ENCODE measurements at places on chromosomes 6 and 20.

DNA sequence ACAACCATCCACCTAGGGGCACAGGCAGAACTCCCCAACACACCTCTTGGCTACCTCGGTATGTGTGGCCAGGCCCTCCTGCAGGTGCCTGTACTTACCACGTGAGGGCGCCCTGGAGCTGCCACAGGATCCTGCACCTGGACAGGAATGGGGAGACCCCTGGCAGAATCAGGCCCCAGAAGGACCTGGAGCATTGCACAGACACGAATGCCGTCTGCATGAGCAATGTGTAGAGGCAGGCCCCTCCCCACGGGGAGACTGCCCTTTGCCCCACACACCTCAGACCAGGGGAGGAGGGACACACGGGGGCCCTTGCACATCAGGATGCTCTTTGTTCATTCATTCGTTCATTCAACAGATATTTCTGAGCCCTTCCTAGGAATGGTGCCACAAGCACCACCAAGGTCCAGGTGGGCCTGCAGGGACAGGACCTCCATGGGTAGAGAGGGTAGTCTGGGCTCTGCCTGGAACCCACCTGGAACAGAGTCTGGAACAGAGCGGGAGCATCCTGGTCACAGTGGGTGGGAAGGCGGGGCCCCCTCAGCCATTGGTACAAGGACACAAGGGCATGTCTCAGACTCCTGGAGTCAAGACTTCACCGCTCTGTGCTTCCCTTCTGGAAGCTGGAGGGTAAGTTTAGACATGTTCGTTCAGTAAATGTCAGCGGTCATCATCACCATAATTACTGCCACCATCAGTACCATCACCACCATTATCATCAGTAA, 32.3 kb downstream of the YTHDF1 start:
- DNase-seq: peak; percentile 20

DNA sequence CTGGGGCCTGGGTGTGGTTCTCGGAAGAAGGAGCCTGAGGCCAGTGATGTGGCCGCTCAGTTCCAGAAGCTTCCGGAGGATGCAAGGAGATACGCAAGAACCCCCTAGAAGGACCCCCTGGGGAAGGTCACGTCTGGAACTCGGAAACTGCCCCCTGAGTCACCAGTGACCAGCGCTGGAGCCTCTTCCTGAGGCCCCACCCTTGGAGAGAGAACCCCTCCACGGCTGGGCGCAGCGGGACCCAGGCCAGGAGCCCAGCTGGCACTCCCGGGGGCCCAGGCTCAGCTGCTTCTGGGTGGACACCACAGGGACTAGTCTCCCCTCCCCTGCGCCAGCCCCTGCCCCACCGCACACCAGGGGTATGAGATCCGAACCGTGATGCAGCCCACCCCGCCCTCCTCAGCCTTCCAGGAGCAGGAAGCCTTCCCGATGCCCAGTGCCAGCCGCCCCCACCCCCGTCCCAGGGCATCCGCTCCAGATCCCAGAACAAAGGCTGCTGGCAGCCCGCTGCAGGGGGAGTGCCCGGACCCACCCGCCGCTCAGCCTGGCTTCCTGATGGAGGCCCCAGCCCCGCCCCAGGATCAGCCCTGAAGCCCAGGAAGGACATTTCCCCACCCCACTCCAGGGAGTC, 7.5 kb downstream of the LAMA5 start:
- DNase-seq: peak; percentile 54

DNA sequence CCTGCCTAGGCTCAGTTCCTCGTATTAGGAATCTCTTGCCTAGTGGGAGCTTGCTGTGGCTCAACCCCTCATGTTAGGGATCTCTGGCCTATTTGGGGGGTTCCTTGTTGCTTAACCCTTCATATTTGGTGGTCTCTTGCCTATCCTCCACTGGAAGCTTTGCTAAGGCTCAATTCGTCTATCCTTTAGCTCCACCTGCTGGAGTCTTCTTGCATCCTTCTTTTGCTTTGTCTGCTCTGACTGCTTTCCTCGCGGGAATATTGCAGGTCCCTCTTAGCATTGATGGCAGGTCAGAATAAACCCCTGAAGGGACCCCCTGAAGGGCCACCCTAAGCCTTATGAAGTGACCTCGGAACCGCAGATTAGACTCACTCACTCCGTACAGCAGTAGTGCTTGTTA, 203.0 kb upstream of the TBX18 start:
- DNase-seq: peak; percentile 49

DNA sequence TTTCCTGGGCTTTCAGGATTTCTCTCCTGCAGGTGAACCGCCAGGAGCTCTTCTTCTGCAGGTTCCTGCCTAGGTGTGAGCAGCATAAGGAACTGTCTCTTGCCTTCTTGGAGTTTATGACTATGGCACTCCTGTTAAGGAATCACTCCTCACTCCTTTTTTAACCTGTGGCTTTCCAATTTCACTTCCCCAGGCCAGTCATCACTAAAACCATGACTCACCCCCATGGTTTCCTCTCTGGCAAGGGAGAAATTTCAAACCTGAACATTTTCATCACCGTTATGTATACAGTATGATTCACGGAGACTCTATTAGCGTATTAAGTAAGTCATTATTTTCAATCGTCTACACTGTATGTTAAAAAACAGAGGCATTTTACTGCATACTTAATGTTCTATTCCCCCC, 78.2 kb upstream of the ARID1B start:
- peak; percentile 90 for DNase-seq

- DNase-seq: peak; percentile 10
Observed at GRCh38 chr20:3311623-3312022, 72.6 kb upstream of the SLC4A11 start.

- DNase-seq: no peak
Observed at GRCh38 chr6:88246654-88247053, 80.5 kb upstream of the CNR1 start.

GRCh38 chr6:17662585-17662984, 44.1 kb downstream of the NUP153 start:
- DNase-seq: no peak

DNA sequence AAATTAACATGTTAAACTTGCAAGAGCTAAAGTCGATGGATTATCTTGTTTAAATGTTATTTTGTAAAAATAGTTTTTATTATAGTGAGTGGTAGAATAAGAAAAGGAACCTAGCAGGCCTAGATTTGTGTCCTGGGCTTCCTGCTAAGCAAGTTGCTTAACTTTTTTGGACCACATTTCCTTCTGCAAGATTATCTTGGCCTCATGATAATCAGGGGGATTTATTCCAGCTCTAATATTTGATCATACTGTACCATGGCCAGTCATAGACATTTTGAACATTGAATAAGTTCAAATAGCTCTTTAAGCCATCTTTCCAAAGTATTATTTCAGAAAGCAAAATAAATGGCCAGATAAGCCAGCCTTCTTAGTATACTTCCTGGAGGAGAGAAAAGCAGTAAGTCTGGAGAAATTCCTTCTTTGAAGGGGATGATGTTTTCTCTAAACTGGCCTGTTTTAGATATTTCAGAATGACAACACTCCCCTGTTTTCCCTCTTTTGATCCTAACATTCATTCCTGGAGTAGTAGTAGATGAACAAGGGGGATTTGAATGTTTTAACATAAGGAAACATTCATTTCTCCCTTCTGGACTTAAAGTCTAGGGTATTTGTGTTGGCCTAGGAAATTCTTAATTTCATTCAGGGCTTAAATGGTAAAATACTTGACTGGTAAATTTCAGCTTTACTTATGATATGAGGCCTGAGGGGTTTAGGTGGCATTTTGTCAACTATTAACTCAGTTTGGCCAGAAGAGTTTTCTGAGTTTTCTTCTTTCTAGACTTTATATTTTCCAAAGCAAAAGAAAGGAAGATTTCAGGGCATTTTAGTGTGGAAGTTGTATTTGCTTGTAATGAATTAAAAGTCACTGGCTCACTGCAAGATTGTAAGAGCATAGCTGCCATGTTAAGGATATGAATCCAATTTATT, 108.8 kb upstream of the SCGN start:
- DNase-seq: no peak

- DNase-seq: peak; percentile 11
Observed at GRCh38 chr20:7702141-7702540, 238.1 kb downstream of the HAO1 start.

GRCh38 chr6:3584606-3585005, 127.8 kb upstream of the SLC22A23 start:
- DNase-seq: peak; percentile 46

GRCh38 chr20:13029687-13030375, 21.1 kb downstream of the SPTLC3 start:
- DNase-seq: peak; percentile 73

- DNase-seq: no peak
Observed at GRCh38 chr20:34582911-34583310, 24.4 kb downstream of the MAP1LC3A start.

GRCh38 chr20:37852666-37853065, 50.3 kb upstream of the VSTM2L start:
- peak; percentile 3 for DNase-seq

DNA sequence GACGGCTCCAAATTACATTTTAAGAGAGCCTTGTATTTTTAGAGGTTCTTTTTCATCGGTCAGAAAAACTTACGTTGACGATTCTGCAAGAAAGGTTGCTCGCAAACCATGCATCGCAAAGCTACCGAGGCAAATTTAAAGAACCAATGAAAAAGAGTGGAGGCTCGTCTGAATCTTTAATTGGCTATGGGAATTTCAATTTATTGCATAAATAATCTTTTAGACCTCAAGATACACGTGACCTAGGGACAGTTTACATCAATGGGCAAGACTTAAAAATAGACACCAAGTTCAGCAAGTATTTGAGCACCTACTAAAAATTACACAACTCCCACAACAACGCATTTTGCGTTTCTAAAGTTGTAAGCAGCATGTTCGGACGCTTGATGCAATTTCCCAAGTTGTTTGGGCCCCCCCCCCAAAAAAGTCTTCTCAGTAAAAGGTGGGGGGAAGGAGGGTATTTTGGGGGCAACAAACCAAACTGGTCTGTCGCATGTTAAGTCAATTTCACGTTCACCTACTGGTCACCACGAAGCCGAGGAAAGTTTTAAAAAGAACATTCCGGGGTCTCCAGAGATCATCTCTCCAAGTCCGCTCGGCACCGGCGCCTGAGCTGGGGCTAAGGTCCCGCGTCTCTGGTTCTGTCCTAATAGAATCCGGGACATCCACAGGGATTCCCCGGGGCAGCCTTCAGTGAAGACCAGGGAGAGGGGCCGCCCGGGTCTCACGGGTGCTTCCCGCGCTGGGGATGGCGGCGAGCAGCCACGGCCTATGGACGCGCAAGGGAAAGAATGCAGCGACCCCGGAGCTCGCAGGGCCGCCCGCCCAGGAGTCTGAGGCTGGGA, 851 bp downstream of the SNX5 start:
- peak; percentile 75 for DNase-seq

DNA sequence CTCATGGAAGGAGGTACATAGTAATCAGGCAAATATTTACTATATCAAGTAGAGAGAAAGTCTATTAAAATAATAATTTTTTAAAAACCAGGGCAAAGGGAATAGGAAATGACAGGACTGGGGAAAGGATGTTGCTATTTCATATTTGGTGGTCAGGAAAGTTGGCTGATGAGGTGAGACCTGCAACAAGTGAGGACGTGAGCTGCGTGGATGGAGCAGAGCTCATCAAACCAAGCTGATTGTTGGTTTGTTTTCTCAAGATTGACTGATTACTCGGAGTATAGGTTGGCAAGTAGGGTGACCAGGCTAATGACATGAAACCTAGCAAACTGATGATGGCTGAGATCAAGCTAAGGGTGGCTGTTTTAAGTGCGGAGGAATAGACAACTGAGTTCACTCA, 6.0 kb downstream of the GJA1 start:
- no peak for DNase-seq

- DNase-seq: no peak
Observed at GRCh38 chr6:167674486-167674885, 152.2 kb upstream of the AFDN start.

GRCh38 chr20:40565001-40565681, 123.9 kb downstream of the MAFB start:
- DNase-seq: peak; percentile 77

DNA sequence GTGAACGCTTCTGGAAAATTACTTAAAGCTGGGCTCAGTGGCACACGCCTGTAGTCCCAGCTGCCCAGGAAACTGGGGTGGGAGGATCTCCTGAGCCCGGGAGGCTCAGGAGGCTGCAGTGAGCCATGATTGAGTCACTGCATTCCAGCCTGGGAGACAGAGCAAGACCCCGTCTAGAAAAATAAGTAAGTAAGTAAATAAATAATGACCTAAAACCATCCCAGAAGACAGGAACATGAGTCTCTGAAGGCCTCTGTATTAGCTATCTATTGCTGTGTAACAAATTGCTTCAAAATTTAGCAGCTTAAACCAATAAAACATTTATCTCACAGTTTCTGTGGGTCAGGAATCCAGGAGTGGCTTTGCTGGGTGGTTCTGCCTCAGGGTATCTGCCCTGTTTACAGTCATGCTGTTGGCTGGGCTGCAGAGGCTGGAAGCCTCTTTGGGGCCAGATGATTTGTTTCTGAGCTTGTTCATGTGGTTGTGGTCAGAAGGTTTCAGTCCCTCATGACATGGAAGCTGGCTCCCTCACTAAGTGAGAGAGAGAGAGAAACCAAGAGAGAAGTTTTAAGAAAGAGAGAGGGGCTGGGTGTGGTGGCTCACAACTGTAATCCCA, 48.4 kb upstream of the NCOA3 start:
- peak; percentile 93 for DNase-seq

DNA sequence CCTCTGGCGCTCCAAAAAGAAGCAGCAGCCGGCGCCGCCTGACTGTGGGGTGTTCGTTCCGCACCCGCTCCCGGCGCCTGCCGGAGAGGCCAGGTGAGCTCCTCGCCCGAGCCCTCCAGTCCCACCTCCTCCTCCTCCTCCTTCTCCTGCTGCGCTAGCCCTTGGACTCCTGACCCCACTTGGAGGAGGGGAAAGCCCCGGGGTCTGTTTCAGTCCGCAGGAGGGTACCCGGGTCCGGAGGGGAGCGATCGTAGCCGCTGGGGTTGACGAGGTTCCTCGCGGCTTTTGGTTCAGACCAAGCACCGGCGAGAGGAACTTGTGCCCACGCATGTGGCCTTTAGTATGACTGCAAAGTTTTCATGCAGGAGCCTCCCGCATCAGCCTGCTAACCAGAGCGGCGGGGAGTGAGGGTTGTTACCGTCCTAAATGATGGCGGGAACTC, 493 bp downstream of the CRYBG1 start:
- DNase-seq: no peak

DNA sequence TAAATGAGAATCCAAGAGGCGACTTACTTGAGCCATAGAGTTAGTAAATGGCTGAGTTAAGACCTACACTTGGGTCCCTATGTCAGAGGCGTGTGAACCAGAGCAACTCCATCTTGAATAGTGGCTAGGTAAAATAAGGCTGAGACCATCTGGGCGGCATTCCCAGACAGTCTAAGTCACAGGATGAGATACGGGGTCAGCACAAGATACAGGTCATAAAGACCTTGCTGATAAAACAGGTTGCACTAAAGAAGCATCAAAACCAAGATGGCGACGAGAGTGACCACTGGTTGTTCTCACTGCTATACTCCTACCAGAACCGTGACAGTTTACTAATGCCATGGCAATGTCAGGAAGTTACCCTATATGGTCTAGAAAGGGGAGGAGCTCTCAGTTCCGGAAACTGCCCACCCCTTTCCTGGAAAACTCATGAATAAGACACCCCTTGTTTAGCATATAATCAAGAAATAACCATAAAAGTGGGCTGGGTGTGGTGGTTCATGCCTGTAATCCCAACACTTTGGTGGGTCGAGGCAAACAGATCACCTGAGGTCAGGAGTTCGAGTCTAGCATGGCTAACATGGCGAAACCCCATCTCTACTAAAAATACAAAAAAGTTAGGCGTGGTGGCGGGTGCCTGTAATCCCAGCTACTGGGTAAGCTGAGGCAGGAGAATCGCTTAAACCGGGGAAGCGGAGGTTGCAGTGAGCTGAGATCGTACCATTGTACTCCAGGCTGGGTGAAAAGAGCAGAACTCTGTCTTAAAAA, 43.9 kb upstream of the EEF1A1 start:
- DNase-seq: no peak

GRCh38 chr20:15653396-15654207, 919.6 kb downstream of the KIF16B start:
- no peak for DNase-seq

- no peak for DNase-seq
Observed at GRCh38 chr6:109767961-109768360, 76.9 kb downstream of the FIG4 start.
